ENCODE measurements at places on chromosomes 6 and 20.

DNA sequence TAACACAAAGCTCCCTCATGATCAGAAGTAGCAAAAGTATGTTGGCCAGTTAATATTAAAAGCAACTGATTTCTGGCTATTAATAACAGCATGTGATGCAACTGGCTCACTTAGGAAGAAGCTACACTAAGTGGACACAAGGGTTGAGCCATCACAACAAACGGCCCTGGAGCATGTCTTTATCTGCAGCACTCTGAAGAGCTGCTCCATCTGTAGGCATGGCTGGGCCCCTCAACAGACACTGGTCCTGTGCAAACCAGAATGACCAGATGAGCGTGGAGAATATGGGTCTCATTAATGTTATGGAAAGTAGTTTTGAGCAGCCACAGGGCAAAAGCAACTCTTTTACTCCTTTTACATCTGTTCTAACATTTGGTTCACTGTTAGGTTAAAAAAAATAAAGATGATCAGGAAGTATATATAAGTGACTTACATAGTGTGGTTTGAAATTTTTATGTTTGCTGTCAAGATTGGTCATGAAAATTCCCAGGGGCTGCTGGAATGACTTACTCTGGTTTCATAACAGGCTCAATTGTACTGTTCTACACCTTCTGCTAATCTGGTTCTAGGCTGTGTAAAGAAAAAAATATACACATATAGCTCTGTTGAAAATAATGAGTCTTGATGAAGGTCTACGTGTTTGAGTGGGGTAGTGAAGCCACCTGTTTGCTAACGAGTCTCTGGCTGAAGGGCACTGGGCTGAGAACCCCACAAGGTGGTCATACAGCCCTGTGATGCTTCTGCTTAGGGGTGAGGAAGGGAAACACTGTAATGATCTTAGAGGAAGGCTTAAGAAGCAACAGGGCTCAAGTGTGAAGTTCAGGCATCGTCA lies 58.1 kb downstream of the INSM1 start:
- DNase-seq: peak; percentile 32

DNA sequence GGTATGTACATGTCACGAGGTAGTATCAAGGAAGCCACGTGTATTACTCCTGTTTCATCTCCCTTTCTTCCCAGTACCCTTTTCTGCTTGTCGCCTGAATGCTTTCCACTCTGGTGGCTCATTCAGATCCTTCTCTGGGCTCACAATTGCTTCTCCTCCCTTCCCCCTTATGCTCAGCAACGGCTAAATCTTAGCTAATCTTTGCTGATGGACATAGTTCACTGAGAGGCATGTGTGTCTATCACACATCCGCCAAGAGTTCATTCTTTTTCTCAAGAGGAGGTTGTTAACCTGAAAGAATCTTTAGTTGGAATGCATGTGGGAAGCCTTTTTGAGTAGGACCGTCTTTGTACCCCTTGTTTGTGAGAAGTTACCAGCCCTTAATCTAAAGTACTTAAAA lies 25.8 kb upstream of the MROH8 start:
- no peak for DNase-seq

- no peak for DNase-seq
Observed at GRCh38 chr6:125414507-125414906, 112.7 kb upstream of the HDDC2 start.

- DNase-seq: no peak
Observed at GRCh38 chr6:98589536-98589935, 244.8 kb upstream of the POU3F2 start.

- DNase-seq: no peak
Observed at GRCh38 chr6:4209196-4209595, 73.8 kb upstream of the ECI2 start.

DNA sequence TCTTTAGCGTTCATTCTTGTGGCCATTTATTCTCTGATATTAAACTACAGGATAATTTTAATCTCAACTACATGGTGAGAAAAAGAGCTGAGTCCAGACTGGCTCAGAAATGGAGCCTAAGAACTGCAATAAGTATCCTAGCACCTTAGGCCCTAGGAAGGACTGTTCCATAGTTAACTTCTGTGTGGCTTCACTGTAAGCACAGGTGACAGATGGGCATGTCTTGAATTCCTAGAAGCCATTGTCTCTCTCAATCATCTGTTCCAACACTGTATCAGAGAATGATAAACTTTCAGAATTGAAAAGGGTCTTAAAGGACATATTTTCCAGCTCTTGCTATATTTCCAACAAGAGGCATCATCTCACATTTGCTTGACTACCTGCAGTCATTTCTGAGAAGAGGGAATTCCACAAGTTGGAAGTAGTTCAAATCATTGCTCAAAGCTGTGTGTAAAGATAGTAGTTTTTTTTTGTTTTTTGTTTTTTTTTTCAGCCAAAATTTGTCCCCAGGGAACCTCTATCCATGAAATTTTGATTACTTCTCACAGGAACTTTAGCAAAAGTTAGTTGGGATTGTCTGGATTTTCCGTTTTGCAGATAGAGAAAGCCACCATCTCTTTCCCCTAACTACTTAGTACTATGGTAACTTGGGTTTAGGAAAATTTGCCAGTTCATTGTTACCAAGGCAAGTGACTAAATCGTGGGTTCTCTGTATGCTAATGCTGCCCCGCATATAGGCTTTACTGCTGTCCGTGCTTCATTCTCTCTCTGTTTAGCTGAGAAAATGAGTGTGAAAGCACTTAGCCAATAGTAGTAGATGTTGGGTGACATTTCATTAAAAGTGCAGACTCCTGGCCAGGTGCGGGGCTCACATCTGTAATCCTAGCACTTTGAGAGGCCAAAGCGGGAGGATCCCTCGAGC lies 47.2 kb downstream of the KCNS1 start:
- DNase-seq: no peak

GRCh38 chr6:21666201-21666691 lies 72.7 kb downstream of the SOX4 start:
- no peak for DNase-seq

DNA sequence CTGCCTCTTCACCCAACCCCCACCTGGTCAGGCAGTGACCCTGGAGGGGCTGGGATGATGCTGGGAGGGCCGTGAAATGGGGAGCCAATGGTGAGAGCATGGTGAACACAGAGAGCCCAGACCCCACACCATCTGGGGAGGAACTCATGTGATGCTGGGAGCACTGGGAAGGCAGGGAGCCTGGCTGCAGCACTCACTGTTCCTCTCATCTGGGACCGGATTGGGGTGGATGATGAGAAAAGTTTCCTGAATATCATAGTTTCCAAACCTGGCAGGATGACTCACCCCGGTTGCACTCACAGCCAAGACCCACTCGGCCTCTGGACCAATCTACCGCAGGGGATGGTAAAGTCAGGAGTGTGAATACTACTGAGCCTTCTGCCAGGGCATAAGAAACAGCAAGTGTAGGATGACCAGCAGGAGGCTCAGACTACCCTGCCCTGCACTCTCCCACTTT lies 21.8 kb downstream of the ULBP1 start:
- DNase-seq: no peak

DNA sequence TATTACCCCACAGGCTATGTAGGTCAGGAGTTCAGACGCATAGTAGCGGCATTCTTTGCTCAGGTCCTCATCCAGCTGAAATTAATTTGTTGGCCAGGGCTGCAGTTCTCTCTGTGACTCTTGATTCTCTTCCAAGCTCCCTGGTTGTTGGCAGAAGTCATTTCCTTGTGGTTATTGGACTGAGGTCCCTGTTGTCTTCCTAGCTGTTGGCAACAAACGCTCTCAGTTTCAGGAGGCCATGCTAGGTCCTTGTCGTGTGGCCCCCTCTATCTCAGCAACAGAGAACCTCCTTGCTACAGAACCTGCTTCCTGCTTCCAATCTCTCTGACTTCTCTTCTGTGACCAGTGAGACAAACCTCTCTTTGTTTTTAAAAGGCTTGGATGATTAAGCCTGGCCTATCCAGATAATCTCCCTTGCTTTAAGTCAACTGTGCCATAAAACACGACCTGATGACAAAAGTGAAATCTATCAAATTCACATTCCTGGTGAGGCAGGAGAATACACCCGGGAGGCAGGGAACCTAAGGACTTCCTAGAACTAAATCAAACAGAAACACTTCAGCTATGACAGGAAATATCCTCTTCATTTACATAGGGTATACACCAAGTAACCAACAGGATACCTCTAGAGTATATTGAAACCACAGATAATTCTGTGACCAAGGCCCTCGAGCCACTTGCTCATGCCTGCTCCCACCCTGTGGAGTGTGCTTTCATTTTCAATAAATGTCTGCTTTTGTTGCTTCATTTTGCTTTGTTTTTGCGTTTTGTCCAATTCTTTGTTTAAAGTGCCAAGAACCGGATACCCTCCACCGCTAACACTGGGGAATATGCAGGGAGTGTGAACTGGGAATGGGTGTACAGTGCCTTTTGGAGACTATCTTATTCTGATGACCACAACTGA lies 196.0 kb downstream of the BTBD3 start:
- no peak for DNase-seq

DNA sequence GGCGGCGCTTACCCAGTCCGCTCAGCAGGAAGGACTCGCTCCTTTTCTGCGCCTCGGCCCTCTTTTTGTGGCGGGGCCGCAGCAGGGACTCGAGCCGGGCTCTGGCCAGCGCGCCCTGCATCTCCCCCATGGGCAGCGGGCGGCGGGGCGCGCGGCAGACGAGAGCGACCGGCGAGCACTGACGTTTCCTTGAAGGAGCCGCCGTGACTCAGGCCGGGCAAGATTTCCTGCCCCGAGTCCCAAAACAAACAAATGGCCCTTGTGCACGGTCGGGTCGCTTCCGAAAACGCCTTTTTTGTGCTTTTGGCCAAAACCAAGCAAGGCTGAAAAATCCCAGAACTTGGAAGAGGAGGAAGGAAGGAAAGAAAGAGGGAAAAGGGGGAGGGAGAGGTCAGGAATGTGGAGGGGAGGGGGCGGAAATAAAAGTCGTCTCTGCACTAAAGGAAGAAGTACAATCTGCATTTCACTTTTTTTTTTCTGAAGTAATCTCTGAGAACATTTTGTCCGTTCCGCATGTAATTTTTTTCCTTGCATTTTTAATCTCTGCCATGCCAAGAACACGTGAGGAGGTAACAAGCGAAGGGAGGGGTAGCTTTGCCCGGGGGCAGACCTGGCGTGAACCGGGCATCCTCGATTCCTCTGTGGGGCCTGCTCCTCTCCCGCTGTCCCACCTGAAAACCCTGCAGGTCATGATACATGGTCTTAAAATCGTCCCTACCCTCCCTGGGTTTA lies 123.3 kb upstream of the SLC2A12 start:
- peak; percentile 68 for DNase-seq

GRCh38 chr6:138582573-138582972 lies 83.3 kb upstream of the NHSL1 start:
- DNase-seq: no peak

DNA sequence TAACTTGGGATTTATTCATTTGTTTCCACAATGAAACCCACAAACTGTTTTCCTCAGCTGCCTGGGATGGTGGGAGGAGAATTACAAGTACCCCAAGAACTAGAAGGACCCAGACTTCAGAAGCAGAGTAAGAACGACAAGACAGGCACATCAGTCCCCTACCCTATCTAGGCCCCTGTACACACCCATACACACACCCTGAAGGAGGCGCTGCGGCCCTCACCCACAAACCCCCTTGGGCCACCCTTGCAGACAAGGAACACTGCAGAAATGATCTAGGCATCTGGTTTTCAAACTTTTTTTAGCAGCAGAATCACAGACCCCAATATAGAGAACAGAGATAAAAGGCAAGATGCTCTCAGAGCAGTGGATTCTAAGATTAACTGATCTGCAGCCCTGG lies 55.0 kb downstream of the TRERF1 start:
- peak; percentile 34 for DNase-seq

Measured in activated CD4-positive, alpha-beta memory T cell treated with anti-CD3 and anti-CD28 coated beads for 36 hours (primary cell).